Muscle of leg (tissue), 16 donors: ENCODE measurements at places on chromosomes 3 and 15.

GRCh38 chr15:39551476-39551875 is 29.4 kb upstream of the THBS1 start:
- DNase-seq = no peak

- DNase-seq = peak; percentile 56
These were observed 32.8 kb downstream of the TLNRD1 start for GRCh38 chr15:81033508-81033907.

DNA sequence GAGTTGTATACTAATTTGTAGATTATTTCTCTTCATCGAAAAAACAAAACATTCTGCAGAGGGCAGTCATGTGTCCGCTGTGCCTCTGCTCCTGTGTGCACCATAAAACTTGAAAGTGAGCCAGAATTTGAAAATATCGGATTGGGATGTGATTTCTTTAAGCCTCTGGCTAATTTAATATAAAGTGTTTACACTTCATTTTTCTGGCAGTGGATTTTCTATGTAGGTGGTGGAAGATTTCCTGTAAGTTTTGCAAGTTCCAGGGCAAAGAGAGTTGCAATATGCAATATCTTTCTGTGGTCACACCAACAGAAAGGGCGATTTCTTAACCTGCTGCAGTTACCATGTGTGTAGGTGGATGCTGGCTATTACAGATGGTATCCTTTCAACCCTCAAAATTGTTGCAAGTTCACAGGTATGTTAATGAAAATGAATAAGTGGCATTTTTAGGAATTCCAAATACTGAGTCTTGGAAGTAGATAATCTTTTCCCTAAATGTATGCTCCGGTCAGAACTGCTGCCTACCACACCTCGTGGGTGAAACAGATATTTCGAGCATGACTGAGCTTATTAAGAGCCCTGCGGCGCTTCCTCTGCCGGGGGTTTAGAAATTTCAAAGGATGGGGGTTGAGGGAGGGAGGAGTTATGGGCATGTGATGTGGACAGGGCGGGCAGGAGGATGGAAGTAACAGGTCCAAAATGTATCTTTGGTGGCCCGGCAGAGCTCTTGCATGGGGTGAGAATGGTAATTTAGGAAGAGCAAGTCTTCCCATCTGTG is 134.0 kb downstream of the PGPEP1L start:
- DNase-seq = no peak

DNA sequence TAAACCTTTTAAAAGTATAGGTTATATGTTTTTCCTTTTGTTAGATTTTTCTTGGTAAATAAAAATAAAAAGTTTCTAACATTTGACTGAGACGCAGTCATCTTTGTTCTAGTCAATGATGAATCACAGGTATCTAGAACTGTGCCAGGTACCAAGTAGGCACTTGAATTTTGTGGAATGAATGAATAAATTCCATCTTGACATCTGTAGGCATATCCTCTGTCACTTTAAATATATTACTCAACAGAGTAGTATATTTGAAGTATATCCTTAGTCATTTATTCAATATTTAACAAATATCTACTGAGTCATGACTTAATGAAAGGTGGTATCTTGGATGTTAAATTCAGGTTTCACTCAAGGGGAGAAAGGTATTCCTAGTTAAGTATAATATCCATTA is 828.4 kb downstream of the TUSC7 start:
- DNase-seq = no peak

DNA sequence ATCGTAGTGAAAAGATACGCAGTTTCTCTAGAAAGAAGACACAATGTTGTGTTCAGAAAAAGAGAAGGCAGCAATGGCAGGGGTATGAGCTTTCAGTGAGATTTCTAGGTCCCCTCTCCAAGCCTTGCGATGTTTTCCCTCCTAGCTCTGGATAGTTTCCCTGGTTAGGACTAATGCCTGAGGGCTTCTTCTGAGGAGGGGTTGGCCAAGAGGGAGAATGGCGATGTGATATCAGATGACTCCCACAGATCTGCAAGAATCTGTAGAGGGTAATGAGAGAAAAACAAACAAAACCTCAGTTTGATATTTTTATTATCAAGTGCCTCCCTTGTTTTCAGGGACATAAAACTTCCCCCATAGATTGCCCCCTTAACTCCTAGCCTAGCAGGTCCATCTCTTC is 4.1 kb upstream of the CLDN1 start:
- no peak for DNase-seq

- DNase-seq = no peak
These were observed 108.8 kb downstream of the PLOD2 start for GRCh38 chr3:146052056-146052790.

DNA sequence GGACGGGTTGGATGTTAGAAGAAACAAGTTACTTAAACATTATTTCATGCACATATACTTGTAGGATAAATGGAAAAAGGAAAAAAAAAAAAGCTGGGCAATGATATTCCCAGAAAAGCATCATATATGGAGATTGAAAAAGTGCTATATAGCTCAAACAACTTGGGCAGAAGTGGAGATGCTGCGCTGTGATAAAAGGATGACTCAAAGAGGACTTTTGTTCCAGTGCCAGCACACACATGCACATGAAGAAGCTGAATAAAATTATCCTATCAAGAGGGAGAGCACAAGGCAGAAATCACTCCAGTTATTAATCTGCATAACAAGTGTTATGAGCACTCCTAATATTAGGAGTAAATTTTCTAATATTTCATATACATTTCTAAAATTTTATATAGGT is 30.9 kb downstream of the FRMD4B start:
- no peak for DNase-seq

DNA sequence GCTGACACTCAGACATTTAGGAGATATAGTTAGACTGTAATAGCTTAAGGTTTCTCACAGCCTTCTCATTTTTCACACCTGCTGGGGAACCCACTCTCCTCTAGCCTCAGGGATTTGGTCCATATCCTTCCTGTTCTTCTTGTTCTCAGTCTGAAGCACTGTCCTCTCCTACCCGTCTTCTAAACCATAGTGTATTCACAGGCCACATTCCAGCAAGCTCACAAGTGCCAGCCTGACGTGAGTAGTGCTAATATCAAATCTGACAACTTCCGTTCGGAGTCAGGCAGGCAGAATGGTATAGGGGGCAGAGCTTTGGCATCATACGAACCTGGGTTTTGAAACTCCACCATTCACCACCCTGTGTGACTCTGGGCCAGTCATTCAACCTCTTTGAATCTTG is 6.9 kb upstream of the CA12 start:
- no peak for DNase-seq

DNA sequence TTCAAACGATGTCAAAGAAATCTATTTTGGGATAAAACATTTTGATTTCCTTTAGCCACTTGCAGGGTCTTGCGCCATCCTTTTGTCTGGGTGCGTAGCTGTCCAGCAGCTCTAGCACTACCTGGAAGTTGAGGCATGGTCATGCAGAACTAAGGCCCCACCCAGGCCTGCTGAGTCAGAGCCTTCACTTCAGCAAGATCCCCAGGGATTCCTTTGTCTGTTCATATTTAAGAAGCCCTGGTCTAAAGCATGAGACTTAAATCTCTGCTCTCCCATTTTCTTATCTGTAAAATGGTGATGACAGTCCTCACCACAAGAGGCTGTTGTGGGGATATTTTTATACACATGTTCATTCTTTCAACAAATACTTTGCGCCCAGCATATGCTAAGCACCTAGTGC is 99.0 kb upstream of the CTDSPL start:
- DNase-seq = no peak

DNA sequence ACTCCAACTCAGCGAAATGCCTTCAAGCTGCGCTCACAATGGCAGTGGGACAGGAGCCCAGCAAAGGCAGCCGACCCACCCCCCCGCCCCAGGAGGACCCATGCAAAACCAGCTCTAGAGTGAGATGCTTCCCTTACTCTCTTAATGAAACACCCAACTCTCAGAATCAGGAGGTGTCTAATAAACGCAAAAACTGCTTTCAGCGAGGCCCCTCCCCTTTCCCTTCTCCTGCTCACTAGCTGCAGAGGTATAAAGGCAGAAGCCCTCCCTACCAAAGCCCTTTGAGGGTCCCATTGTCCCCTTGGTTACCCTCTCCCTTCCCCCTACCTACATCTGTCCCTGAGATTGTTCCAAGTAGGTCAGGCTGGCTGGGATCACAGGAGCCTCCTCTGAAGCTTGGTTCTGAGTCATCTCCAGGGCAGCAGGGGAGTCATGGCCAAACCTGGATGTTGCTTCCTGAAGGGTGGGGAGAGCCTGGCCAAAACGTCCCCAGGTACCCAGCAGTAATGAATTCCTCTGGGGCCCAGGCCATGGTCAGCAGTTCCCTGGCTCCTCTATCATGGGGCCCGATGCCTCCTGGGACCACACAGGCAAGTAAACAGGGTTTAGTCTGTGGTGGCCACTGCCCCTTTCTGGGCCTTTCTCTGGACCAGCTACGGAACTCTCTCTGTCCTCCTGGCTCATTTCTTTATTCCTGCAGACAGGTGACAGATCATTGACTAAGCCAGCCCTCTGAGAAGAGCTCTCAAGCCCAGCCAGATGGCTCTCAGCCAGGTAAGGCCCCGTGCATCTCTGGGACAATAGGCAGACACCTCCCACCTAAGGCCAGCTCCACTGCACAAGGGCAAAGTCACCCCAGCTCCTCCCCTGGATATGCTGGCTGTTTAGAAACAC is 8.6 kb downstream of the KLHL25 start:
- no peak for DNase-seq

GRCh38 chr15:67049351-67050044 is 15.9 kb upstream of the SMAD3 start:
- DNase-seq = no peak

DNA sequence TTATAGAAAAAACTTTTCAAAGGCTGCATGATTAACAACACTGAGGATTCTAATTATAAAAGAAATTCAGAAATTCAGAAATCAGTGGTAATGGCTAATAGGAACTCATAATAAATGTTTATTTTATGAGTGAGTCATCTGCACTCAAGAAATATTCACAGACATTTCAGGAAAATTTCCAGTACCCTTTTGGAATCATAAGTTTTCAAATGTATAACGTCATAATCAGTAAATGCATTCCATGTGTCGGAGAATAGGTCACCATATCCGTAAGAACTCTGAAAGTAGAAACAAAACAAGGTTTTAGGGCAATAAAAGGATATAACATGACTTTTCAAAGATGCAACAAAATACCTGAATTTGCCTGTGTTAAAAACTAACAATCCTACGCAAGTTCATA is 24.7 kb downstream of the EOGT start:
- no peak for DNase-seq

- DNase-seq = no peak
These were observed 112.2 kb upstream of the MEF2A start for GRCh38 chr15:99453637-99454030.

DNA sequence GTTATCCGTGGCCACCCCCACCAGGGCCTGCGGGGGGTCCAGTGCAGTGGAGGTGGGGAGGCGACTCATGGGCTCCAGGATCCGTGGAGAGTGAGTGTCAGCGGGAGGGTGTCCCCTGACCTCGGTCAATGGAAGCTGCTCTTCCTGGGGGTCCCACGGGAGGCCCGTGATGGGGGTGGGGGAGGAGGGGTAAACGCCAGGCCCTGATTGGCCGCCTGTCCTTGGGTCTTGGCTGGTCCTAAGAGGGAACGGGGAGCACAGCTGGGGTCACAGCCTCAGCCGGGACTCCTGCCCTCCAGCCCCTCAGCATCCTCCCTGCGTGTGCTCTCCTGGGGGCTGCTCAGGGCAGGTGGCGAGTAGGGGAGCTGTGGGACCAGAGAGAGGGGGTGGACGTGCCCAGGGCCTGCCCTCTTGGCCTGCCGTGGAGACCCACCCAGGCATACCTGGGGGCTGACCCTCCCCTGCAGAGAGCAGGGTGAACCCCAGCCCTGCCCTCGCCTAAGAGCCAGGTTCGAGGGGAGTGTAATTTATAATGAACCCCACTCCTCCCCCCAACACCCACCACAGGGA is 184.6 kb downstream of the GOLGA6L6 start:
- no peak for DNase-seq

DNA sequence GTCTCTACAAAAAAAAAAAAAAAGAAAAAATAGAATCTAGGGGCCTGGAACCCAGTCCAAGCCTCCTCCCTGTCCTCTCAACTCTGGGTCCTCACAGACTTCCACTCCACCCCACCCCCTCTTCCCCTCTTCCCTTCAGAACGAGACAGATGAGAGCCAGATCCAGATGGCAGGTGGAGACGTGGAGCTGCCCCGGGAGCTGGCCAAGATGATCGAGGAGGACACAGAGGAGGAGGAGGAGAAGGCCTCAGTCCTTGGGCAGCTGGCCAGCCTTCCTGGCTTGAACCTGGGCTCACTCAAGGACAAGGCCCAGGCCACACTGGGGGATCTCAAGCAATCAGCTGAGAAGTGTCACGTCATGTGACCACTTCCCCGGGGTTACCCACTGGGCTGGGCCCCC is 3.6 kb downstream of the CPLX3 start:
- DNase-seq = no peak

GRCh38 chr15:33125894-33126537 is 68.5 kb downstream of the FMN1 start:
- DNase-seq = peak; percentile 50

DNA sequence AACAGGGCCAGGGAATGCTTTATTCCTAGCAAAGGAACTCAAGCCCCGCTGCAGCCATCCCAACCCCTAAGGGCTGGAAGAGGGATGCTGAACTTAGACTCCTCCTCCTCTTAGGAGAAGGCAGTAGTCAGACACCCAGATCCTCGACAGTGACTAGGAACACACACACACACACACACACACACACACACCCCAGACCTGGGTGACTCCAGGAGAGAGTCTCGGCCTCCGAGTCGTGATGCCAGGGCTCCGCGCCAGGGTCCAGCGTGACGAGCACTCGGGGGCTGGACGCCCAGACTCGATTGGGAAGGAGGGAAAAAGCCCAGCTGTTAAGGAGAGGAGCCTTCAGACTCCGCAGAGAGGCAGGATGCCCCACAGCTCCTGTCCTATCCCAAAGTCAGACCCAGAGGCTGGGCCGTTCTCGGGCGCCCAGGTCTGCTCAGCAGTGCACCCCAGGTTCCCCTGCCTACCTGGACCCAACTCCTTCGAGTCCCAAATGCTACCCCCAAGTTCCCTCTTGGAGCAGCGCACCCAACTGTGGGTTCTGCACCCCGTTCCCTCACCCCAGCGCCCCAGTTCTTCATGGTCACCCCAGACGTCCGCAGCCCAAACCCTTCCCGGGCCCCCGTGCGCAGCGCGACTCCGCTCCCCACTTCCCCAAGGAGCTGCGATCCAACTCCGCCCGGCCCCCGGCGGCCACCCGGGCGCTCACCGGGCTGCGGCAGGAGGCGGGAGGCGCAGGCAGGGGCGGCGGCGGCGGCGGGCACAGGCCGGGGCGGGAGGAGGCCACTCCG is 421 bp downstream of the BMF start:
- DNase-seq = peak; percentile 91

- DNase-seq = peak; percentile 59
These were observed 101.3 kb upstream of the CMC1 start for GRCh38 chr3:28139967-28140634.
